ENCODE measurements at places on chromosomes 2 and 18.

DNA sequence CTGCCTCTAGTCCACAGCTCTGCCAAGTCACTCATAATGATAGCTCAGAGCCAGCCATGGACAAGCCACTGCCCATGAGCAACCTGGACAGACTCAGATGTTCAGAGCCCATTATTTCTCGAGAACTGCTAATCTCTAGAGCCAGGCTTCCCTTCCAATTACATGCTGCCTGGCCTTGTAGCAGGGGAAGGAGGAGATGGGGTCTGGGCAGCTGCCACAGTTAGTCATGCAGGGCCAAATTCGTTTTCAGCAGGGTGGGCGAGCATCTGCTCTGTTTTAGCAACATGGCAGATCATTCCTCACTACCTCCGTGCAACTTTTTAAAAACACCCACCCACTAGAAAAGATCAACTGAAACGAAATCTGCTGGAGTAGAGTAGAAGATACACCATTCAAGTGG, 141.8 kb downstream of the MYO5B start:
- no peak for DNase-seq

GRCh38 chr2:219401606-219402005, 13.9 kb upstream of the DNPEP start:
- no peak for DNase-seq

GRCh38 chr18:32460171-32460731, 10.4 kb downstream of the GAREM1 start:
- DNase-seq = no peak

- no peak for DNase-seq
Measured at GRCh38 chr2:25158096-25158852, 10.1 kb downstream of the POMC start.

All from foreskin fibroblast (primary cell).